ENCODE measurements at places on chromosomes 2 and 18.

GRCh38 chr18:36354989-36355388, 57.5 kb downstream of the FHOD3 start:
- no peak for DNase-seq

- no peak for DNase-seq
Measured at GRCh38 chr2:20737505-20737904, 70.6 kb downstream of the GDF7 start.

DNA sequence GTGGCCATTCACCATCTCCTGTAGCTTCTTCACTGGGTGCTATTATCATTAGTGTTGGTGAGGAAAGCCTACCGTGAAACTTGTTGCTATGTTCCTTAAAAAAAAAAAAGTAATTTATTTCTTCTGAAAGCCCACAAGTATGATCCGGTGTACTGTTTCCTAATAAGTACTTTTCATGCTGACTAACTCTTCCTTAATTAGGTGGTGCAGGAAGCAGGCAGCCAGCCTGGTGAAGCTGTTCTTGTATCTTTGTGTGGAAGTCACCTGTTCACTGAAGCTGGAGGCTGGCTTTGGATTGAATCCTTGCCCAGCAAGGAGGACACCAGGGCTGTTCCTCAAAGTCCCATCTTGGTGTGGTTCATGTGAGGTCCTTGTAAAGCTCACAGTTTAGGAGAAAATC, 321.7 kb upstream of the THSD7B start:
- DNase-seq, result no peak

GRCh38 chr2:109342256-109342850, 213.3 kb downstream of the SH3RF3 start:
- DNase-seq, result no peak

GRCh38 chr18:78303519-78304191, 676.0 kb upstream of the SALL3 start:
- no peak for DNase-seq

- no peak for DNase-seq
Measured at GRCh38 chr2:107132070-107132469, 246.1 kb upstream of the ST6GAL2 start.

- DNase-seq, result no peak
Measured at GRCh38 chr2:230184727-230185578, 34.8 kb downstream of the SP110 start.

- peak; percentile 50 for DNase-seq
Measured at GRCh38 chr2:199979832-199980628, 24.6 kb downstream of the MAIP1 start.

DNA sequence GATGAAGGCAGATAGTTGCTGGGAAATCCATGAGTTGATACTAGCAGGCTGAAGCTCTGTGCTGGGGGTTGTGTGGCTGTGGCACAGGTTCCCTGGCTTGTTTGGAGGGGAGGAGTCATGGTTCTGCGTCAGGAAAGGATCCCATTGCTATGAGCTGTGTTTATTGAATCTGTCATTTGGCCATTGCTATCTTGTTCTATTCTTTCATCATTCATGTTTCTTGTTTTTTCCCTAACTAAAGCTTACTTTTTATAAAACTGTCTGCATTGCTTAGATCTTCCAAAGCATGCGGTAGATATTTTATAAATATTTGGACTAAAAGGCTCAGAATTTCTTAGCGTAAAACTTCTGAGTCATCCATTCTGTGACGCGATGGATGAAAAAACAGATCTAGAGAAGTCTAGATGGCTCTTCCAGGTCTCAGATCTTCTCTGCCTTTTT, 335.3 kb downstream of the PTPRM start:
- no peak for DNase-seq

GRCh38 chr2:189024901-189025618, 50.9 kb downstream of the COL3A1 start:
- DNase-seq, result no peak

DNA sequence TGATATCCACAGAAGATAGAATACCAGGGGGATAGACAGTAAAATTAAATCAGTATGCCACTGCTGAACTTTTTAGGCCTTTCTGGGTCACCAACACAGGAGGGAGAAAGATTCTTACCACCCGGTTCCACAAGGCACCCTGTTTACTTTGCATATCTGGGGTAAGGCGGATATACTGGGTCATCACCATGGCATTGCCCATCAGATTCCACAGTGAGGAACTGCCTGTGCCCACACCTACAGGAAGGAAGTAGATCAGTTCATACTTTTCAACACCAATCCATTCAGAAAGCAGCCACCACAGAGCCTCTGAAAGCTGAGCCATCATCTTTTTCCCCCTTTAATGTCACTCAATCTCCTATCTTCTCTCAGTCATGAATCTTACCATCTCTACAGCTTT, 2.0 kb downstream of the LMAN2L start:
- DNase-seq, result no peak

DNA sequence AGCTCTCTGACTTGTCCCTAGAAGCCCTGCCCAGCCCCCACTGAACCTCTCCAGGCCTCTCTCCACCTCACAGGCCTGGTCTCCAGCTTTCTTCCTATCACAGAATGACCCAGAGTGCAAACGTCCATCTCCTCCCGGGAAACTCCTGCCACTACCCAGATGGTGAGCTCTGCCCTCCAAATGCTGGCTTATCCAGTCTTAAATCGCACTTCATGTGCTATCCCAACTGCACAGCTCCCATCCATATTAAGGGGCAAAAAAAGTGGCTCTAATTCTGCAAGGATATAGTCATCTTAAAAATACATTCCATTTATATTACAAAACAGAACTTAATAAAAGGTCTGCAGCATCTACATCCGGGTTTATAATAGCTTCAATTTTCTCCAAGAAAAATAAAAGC, 70.8 kb upstream of the CDC42EP3 start:
- DNase-seq, result no peak

GRCh38 chr2:20419007-20419576, 27.8 kb upstream of the RHOB start:
- DNase-seq, result no peak

DNA sequence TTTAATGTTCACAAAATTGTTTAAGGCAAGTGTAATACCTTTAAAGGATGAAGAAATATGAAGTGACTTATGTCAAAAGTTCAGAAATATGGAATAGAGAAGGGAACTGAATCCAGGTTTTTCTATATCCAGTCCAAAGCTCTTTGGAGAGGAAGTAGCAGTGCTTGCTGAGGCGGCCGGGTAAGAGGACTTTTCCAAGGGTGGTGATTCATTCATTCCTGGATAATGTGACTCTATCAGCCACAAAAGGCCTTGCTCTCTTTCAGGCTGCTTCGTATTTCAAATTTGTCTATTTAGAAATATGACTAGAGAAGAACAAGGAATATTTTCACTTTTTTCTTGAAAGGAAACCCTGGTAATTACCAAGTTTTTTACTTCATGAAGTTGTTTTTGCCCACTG, 830.1 kb upstream of the ZEB2 start:
- no peak for DNase-seq

DNA sequence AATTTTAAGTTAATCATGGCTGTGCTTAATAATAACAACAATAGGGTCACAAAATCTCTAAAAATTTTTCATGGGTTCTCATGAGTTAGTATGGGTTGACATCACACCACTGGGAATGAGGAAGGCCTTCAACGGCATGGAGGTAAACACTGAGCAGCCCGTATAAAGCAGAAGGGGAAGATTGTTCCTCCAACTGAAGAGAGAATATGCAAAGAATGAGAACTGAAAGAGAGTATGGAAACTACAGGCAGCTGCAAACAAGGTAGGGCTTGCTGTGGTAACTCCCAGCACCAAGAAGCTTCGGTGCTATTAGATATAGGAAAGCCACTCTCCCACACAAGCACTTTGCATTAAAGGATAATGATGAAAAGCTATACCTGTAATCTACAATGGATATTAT, 1242.3 kb upstream of the CELF4 start:
- DNase-seq, result no peak

DNA sequence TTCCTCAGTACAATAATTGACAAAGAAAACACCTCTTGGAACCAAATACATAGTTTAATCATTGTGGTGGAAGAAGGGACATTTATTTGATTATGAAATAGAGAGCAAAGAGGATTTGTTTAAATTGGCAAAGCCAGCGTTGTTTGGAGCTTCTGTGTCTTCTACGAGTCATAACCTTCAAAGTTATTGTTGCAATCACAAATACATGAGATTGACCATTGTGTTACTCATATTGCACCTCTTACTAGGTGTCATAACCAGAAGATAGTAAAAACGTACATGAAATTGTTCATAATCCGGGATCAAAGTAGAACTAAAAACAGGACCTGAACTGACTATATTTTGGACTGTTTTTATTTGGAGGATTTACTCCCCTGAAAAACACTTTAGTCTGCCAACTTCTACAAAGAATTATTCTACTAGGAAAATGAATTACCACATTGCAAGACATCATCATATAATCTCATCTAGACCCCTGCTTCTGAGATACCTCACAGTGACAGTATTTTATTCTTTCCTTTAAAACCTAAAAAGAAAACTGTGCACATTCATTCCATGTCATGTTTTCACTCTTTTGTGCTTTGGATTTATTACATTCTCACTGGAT, 151.7 kb upstream of the KLF7 start:
- DNase-seq, result no peak

GRCh38 chr2:149989447-149990063, 402.0 kb upstream of the MMADHC start:
- DNase-seq, result no peak

DNA sequence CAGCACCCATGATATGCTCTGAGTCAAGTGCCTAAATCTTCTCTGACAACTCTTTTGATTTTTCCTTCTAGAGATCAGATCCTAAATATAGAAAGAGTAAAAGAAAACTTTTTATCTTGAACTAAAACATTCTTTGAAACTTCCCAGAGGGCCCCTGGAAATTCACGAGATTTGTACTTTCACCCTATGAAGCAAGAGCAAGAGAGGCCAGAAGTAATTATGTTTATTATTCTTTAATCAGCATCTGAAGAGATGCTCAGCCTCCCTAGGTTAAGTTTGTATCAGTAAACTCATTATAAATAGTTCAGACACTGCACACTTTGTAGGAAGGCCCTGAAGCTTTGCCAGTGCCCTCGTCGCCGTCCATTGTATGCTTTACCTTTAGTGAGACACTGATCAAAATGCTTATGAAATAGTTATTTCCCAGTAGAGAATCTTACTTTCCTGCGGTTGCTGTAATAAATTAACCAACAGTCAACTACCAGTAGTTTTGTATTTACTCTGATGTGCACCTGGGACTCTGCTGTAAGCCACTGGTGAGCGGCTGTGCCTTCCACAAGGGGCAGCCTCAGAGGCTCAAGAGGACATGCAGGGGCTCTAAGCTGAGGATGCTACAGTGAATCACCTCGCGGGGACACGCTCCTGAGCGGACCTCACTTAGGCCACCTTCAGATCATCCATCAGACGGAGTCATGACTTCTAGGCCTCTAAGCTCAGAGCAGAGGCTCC, 71.9 kb downstream of the BIN1 start:
- no peak for DNase-seq

- DNase-seq, result no peak
Measured at GRCh38 chr2:241595600-241596140, 37.1 kb downstream of the BOK start.

- DNase-seq, result no peak
Measured at GRCh38 chr2:204796581-204796980, 251.3 kb downstream of the PARD3B start.

DNA sequence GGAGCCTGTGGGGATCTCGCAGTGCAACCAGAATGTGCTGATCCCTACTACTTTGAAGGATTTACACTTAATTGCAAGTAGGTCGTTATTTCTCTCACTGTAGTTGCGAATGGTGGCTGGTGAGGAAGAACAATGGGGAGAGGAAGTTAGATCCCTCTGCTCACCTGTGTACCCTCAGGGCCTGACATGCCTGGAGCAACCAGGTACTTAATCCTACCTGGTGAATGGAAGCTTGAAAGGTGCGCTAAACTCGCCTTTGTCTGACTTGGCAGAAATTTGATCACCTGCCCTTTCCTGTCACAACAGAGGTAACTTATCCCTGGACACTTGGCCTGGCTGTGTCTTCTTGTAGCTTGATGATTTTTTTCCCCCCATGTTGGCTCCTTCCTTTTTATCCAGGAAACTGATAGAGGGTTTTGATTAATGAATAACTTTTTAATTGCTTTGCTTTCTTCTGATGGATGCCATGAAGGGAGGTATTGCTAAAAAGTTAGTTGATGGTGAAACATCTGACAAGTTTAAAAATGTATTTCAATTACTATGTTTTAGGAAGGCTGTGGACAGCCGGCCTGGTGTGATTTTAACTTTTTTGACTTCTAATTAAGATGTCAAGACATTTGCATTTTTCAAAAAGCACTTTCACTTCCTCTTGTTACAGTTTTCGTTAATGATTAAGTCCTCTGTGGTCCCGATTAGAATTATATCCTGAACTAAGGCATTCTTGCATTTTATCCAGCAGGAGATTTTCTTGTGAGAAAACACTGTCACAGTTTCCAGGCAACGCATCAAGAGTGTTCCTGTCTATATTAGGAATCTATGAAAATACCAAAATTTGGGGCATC, 9.2 kb downstream of the SGPP2 start:
- peak; percentile 51 for DNase-seq

DNA sequence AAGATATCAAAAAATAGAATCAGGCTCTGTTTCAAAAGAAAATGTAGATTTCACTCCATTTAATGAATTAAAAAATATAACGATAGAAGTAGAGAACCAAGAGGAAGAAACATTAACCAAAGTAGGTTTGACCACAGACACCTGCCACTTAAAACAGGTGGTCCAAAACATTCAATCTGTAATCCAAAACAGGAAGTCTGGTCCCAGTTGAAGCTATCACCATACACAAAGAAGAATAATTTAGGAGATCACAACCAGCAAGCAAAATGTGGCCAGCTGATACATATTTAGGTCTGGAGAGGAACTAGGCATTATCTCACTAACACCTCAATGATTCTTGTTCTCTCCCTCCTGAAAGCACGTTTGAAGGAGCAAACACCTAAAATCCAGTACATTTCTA, 73.1 kb downstream of the FTCDNL1 start:
- DNase-seq, result no peak

- DNase-seq, result no peak
Measured at GRCh38 chr18:28485210-28485801, 308.4 kb upstream of the CDH2 start.

DNA sequence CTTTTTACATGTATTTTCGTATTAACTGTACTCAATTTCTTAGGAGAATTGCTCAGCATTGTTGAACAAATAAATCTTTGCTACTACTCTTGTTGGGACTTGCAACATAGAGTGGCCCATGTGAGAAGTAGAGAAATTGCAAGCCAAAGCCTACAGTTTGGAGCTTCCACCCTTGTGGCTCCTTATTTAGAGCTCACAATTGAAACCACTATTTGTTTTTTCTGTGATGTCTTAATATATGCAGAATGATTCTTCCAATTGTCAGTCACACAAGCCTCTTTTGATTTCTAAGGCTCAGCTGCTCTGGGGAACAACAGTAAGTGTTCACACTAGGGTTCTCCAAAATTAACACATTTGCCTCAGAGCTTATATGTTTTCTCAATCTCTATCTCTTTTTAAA, 60.2 kb upstream of the GALNT13 start:
- DNase-seq, result no peak

GRCh38 chr2:20282916-20283592, 58.1 kb upstream of the SDC1 start:
- no peak for DNase-seq
